NCI-H1930 (cell line): ENCODE measurements at places on chromosomes 5 and 9.

DNA sequence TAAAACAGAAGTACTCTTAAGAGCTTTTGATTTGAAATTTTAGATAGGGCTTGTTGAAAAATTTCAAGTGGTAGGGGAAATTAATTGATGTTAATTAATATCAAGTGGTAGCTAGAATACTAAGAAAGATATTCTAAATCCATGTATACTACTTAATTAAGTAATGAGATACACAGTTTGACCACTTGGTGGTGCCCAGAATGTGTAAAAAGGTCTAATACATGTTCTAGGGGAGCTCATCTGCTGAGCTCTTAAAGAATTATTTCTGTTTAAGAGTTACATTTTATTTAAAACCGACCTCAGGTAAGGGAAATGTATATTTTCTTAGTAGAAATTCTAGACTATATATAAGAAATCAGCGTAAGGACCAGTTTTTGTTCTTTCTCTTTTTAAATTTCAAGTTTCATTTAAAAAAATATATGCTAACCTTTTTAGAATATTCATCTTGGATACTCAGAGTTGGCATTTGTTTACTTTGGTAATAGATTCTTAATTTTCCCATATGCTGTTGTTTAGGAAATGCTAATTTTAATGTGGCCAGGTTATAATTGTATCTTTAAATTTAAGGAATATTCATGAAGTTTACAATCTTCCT, 61.5 kb downstream of the LNPEP start:
- no peak for DNase-seq

- no peak for DNase-seq
These were observed 155.1 kb upstream of the ZNF462 start for GRCh38 chr9:106707738-106708474.

DNA sequence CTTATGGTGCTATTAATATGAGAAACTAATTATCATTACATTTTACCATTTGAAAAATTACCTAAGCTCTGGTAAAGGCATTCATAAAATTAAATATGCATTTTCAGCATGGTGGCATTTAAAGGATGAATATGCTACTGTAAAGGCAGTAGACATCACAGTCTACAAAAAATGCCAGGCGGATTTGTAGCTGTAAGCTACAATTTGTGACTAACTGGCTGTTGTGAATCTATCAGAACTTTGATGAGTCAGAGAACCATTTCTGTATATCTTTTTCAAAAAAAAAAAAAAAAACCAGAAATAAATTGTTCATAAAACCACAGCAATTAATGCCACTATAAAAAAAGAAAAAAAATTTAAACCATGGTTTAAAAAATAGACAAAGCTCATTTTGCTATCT, 186.3 kb downstream of the NFIB start:
- DNase-seq = no peak

DNA sequence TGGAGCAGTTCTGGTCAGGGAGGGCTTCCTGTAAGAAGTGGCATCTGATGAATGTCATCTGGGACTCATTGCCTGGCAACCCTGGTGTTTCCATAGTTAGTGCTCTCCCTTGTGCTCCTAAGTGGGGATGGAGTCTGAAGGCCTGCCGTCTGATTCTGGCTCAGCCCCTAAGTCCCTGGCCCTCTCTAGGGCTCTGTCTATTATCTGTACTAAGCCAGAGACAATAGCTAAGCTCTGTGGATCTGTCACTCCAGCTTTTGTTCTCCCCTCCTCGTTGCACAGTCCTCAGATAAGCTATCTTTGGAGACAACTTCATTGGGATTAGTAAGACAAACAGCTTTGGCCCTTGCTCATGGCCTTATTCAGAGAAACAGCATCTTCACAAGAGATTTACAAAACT, 30.6 kb upstream of the TTC1 start:
- DNase-seq = no peak

DNA sequence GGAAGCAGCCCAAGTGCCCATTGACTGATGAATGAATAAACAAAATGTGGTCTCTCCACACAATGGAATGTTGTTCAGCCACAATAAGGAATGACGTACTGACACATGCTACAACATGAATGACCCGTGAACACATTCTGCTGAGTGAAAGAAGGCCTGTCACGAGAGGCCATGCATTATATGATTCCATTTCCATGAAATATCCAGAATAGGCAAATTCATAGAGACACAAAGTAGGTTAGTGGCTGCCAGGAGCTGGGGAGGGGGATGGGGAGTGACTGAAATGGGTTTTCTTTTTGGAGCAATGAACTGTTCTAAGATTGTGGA, 41.4 kb downstream of the BICD2 start:
- DNase-seq = no peak

DNA sequence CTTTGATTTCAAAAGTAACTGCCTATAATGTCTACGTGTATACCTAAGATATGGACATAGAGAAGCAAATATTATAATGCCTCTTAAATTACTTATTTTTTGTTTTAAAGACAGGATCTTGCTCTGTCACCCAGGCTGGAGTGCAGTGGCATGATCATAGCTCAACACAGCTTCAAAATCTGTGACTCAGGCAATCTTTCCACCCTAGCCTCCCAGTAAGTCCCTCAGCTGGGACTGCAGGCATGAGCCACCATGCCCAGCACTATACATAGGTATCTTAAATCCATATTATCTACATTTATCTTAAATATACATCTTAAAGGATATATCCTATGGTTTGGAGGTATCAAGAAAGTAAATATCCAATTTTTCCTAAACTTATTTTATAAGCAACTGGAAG, 261.2 kb downstream of the ARL15 start:
- no peak for DNase-seq

DNA sequence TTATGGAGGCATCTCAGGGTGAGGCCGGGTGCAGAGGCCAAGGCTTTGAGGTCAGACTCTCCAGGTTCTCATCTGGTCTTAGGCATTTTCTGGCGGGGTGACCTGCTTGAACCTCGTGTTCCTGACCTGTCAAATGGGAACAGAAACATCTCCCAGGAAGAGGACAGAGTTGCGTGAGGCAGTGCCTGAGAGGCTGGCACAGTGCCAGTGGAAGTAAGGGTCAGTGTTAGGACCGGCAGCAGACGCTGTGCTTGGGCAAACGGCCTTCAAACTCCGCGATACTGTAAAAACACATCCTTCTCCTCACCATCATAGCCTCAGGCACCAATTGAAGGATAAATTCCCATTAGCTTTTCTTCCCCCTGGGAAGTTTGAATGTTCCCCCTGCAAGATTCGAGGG, 55.6 kb upstream of the FCN2 start:
- DNase-seq = no peak

DNA sequence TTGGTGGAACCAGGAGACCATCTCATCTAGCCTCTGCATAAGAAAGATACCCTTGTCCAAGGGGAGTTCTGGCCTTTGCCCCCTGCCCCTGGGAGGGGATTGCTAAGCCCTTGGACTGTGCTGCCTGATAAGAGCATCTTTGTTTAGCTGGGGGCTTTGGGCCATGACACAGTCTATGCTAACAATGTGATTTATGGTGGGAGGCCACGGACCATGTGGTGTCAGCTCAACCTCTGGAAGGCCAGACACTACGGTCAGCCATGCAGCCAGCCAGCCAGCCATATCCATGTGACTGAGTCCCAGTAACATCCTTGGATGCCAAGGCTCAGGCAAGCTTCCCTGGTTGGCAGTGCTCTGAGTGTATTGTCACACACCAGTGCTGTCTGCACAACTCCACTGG, 244.4 kb downstream of the FSTL4 start:
- no peak for DNase-seq

DNA sequence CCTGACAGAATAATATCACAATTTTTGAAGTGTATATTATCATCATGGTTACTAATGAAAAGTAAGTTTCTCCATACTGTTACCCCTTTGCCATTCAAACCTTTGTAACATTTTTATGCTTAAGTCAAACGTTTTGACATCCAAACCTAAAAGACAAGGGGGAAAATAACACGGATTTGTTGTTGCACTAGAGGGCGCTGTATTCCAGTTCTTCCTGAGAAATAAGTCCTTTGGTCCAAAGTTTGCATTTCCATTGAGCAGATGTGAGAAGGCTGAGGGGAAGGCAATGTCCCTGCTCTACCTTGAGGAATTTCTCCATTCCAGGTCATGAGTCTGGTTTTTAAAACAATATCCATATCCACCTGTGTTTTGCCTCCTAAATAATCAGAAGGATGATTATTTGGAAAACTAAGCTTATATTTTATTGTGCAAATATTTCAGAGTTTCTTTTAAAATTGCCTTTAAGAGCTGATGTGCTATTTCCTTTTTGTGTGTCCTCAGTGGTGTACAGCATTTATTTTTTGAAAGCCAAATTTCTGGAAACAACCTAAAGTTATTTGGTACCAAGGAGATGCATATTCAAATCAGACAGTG, 9.7 kb downstream of the LECT2 start:
- peak; percentile 4 for DNase-seq

GRCh38 chr9:124450241-124450924, at the start of gene ADGRD2:
Gene ADGRD2 (plus strand): TSS chr9:124450451. CDS start chr9:124451667, 1,216 bp downstream.
- peak; percentile 24 for DNase-seq

- DNase-seq = no peak
These were observed 152.9 kb downstream of the PIK3R1 start for GRCh38 chr5:68368311-68369022.

GRCh38 chr5:83360573-83360972, 111.0 kb upstream of the VCAN start:
- no peak for DNase-seq

- no peak for DNase-seq
These were observed 650.3 kb downstream of the SEMA5A start for GRCh38 chr5:8895599-8895998.

GRCh38 chr5:126438267-126438666, 15.1 kb downstream of the GRAMD2B start:
- no peak for DNase-seq
